NB4 (cell line): ENCODE measurements at places on chromosomes 7 and 10.
A peak's percentile ranks its signal among the peaks of the same experiment; 100 is the strongest.

- DNase-seq = no peak
Observed at GRCh38 chr7:155839461-155839860, 27.2 kb upstream of the SHH start.

DNA sequence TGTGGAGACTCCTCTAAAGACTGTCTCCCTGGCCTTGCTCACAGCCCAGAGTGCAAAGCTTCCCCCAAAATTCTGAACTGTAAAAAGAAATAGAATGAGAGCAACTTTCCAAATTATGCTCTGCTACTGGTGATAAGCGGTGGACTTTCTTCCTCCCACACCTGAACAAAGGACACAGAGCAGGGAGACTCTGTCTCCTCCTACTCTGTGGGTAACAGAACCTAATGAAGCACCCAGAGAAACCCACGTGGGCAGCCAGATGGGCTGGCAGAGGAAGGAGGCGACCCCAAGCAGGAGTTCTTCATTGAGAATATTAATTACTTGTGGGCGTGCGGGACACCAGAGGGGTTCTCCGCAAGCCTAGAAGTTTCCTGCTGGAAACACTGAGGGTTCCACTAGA is 139.5 kb downstream of the KMT2E start:
- DNase-seq = no peak

- DNase-seq = no peak
Observed at GRCh38 chr10:97682042-97682441, 5.0 kb downstream of the AVPI1 start.

- DNase-seq = no peak
Observed at GRCh38 chr7:33698041-33698440, 207.3 kb upstream of the BMPER start.

DNA sequence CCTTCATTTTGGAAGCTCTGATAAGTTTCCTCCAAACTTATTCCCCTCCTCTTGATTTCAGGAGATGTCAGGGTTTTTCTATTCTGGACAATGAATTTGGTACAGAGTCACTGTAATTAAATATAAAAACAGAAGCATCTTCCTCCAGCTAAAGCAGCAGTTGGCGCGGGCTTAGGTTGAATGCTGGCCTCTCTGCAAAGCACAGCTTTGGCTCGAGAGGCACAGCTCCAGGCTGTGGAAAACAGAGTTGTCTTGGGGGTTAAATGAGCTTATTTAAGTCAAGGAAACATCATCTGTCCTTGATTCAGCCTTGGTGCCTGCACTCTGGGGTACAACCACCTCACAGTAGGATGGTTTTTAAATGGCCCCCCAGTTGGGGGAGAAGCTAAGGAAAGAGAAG is 35.0 kb upstream of the PDCD4 start:
- no peak for DNase-seq

GRCh38 chr7:81780914-81781693 is 11.3 kb upstream of the HGF start:
- DNase-seq = peak; percentile 83

DNA sequence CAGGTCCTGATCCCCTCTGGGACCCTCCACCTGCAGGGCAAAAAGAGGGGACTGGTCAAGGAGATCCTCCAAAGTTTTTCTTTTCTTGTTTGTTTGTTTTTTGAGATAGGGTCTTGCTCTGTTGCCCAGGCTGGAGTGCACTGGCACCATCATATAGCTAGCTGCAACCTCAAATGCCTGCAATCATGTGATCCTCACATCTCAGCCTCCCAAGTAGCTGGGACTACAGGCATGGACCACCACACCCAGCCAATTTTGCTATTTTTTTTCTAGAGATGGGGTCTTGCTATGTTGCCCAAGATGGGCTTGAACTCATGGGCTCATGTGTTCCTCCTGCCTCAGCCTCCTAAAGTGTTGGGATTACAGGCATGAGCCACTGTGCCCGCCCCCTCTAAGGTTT is 41.0 kb downstream of the EPHB4 start:
- DNase-seq = no peak

GRCh38 chr7:351256-351655 is 61.3 kb downstream of the FOXL3 start:
- no peak for DNase-seq

DNA sequence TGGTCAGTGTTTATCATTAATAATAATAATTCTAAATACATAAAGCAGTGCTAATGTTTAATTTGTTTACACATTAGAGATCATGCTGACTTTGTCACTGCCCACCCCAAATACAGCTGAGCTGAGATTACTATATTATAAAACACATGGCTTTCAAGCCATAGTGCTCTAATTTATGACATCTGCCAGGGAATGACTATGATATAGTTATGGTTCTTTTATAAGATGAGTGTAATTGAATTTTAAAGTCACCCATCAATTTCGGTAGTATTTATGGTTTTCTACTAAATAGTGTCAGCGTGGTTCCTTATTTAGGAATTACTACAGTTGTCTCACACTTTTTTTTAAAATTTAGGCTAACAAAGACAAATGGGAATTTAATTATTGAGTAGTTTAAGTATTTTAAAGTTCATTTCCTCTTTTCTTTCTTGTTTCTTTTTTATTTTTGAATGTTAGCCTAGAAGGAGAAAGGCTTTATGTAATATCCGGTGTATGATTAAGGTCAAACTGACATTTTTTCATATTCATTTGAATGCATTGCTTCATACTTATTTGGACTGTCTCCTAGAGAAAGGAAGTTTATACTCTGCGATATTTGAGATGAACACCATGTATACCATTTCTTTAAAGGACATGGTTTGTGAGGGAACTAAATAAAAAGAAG is 3.9 kb downstream of the CDK14 start:
- DNase-seq = peak; percentile 80

DNA sequence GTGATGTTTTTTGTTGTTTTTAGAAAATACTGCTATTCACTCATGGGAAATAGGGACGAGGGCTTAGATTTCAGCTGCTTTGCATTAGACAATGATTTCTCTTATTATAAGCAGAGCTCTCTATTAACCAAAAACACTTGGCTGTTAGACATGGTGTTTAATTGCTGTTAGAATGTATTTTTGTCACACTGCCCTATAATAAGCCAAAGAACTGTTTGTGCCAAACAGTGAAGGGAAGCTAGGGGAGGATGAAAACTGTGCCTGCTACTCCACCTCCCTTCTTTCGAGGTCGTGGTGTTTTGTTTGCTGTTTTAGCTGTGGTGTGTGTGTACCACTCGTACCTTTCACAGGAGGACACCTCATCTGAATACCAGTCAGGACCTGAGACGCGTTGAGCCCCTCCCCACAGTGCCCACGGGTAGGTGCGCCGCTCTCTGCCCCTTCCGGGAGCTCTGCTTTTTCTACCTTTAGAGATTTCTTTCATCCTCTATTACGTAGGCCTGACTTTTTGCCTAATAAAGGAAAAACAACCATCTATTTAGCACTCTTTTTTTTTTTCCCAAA is 57.9 kb downstream of the CUX1 start:
- DNase-seq = no peak

DNA sequence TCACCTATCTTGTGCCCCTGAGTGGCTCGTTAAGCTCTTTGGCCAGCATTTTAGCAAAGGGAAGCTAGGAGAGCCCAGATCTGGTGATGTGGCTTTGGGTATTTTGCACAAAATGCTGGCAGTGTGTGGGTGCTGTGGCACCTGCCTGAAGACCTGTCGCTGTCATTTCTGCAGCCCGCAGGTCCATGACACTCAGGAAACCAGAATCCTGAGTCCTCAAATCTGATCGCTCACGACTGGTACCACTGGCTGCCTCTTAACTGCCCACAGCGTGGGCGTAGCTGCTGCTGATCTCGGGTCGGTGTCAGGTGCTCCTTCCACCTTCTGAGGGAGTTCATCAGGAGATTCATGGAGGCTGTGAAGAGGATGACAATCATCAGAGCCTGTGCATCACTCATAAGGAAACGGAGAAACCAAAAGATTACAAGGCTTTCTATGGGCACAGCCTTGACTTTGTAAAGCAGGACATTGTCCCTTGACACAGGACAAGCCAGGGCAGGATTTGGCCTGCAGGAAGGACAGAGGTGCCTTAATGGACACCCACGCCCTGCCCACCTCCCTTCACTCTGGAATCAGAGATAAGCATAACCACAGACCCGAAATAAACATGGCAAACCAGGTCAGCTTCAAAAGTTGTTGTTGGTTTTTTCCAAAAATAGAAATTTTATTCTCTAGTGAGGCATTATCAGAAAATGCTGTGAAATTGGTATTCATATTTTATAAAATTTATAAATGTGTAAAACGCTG is 71.0 kb upstream of the STK17A start:
- DNase-seq = no peak

DNA sequence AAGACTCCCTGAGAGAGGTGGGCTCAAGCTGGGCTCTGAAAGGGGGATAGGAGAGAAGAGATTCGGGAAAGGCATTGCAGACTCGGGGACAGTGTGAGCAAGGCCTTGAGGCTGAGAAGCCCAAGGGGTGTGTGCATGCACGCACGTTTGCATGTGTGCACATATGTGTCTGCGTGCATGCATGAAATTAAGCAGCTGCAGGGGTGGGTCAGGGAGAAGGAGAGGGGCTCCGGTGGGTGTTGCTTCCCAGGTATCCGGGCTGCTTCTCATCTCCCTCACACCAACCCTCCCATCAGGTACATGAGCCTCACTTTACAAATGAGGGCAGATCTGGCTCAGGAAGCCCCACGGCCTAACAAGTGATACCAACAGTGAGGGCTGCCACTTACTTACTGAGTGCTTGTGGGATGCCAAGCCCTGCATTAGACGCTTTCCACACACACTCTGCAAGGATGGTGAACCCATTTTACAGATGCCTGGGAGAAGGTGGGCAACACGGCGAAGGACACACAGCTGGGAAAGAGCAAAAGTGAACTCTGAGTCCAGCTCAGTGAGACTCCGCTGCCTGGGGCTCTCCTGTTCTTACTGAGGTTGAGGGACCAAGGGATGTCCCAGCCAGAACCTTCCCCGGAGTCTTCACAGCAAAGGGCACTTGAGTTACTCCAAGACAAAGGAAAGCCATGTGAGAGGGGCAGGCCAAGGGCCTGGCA is 26.4 kb downstream of the ZCCHC24 start:
- DNase-seq = no peak

DNA sequence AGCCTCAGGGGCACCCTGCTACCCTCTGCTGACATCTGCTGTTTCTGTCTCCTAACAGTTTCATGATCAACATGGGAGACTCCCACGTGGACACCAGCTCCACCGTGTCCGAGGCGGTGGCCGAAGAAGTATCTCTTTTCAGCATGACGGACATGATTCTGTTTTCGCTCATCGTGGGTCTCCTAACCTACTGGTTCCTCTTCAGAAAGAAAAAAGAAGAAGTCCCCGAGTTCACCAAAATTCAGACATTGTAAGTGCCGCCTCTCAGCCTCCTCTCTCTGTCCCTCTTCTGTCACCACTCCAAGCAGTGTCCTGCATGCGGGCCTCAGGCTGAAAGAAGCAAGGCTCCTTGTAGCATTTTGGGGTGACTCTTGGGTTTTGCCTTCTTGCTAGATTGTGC is 39.0 kb downstream of the POR start:
- peak; percentile 31 for DNase-seq

DNA sequence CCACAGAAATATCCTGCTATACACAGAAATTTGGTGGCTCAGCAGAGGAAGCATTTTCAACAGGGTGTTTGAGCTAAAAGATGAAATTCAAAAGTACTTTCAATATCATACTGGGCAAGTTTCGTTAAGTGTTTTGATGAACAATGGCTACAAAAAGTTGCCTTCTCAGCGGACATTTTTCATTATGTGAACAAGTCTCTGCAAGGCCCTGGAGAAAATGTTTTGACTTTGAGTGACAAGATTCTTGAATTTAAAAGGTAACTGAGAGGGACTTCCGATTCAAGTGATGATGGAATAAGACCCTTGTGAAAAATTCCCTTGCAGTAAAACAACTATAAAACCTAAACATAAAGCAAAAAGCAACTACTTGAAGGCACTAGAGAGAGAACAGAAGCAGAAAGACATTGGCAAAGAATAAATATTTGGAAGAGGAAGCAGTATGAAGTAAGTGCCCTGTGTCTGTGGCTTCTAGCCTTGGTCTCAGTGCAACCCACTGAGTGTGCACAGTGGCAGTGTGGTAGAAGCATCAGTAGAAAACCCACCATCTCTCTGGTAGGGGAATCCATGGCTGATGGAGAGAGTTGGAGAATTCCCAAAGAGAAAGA is 62.5 kb upstream of the NAMPT start:
- DNase-seq = peak; percentile 64

DNA sequence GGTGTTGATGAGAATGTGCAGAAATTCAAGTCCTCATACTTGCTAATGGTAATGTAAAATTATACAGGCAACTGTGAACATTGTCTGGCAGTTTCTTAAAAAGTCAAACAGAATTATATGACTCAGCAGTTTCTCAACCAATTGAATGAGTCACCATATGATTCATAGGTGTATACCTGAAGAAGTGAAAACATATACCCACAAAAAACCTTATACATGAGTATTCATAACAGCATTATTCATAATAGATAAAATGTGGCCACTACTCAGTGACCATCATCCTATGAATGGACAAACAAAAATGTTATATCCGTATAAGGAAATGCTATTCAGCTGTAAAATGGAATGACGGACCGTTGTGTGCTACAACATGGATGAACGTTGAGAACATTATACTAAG is 253.5 kb downstream of the MALRD1 start:
- DNase-seq = no peak

DNA sequence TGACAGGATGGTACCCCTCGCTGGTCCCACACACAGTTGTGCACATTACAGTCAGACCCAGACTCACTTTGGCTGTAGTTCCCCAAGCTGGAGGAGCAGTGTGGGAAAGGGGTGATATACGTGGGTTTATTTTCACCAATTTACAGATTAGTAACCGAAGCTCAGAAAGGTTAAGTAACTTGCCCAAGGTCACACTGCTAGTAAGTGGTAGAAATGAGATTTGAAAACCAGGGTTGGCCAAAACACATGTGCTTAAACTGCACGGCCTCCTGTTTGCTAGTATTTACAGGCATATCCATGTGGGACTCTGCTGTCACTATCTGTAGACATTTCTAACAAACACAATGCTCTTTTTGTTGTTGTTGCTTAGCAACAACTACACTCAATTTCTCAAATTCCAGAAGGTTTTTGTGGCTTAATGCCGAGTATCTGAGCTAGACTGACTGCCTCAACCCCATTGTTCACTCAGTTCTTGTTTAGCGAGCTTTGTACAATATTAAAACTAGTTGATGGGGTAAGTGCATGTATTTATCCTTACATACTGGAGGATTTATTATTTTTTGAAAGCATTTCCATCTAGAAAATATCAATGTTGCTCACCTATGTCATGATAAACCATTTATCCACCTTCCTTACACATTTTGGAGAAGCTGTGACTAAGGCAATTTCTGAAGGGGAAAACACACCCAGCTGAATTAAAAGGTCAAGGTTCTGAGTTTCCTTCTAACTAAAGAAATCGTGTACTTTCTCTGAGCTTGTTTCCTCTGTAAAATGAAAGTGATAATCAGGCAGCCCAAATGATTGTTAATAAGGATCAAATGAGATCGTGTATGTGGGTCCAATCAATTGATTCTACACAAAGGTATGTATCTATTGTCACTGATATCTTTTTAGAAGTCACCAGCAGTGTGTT is 5.3 kb upstream of the TMEM139 start:
- DNase-seq = no peak
